ENCODE measurements at places on chromosomes 16 and 17.

DNA sequence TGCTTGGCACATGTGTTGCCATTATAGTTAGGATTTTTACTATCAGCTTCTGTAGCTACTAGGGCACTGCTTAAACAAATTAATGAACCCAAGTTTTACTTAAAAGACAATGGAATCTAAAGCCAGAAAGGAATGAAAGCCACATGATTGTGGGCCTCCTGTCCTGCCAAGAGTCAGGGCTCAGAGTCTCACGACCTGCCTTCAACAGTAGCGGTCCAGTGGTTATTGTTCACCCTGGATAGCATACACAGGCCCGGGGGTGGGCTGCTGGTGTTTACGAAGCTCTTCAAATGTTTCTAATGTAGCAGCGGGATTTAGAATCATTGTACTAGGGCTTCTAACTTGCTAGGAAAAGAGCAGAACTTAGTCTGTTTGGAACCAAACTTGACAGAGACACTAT lies 7.8 kb downstream of the GABARAPL2 start:
- no peaks in the 10 kb centered on the region for H3K4me1 ChIP-seq
- DNase-seq: no peak
- H3K4me3 ChIP-seq: no peak overlapping the region

DNA sequence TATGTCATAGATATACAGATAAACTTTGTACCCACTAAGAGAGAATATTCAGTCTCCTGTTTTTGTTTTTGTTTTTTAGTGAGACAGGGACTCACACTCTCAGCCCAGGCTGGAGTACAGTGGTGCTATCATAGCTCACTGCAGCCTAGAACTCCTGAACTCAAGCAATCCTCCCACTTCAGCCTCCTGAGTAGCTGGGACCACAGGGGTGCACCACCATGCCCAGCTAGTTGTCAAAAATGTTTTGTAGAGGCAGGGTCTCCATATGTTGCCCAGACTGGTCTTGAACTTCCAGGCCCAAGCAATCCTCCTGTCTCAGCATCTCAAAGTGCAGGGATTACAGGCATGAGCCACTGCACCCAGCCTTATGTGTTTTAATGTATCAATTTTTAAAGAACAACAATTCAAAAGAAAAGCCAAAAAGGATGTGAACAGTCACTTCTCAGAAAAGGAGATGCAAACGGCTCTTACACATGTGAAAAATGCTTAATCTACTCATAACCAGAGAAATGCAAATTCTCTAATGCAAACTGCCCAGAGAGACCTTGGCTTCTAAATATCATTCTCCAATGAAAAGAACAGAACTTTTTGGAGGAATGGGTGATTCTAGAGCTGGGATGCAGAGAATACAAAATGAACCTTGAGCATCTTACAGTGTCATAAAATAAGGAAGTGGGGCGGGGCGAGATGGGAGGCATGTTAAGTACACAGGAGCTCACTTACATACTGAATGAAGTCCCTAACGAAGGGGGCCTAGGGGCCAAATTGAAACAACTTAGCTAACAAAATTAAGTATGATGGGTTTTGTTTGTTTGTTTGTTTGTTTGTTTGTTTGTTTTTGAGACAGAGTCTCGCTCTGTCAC lies 7.3 kb upstream of the CMTM3 start:
- H3K27ac ChIP-seq: no peak overlapping the region
- no peaks in the 10 kb centered on the region for H3K27me3 ChIP-seq
- no peak overlapping the region for H3K4me3 ChIP-seq
- H3K4me1 ChIP-seq: no peaks in the 10 kb centered on the region
- no peaks in the 10 kb centered on the region for H3K36me3 ChIP-seq

- no peak overlapping the region for H3K4me3 ChIP-seq
- H3K27ac ChIP-seq: no peak overlapping the region
- H3K27me3 ChIP-seq: no peaks in the 10 kb centered on the region
- no peak for DNase-seq
- H3K36me3 ChIP-seq: peaks cover 19% of the 10 kb centered on the region
These were observed 32.1 kb upstream of the SLC38A8 start for GRCh38 chr16:84074721-84075120.

DNA sequence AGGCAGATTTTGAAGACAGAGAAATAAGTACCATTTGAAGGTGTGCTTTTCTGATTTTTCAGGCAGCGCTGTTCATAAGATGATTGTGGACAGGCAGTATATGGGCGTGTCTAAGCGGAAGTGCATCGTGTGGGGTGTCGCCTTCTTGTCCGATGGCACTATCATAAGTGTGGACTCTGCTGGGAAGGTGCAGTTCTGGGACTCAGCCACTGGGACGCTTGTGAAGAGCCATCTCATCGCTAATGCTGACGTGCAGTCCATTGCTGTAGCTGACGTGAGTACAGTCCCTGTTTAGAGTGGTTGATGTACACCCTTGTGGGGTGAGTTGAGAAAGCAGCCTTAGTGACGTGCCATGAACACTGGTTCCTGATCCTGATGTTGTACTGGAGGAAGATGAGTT lies 10.7 kb downstream of the UTP4 start:
- H3K4me3 ChIP-seq: no peak overlapping the region
- no peaks in the 10 kb centered on the region for H3K27me3 ChIP-seq
- DNase-seq: no peak
- H3K36me3 ChIP-seq: peaks cover 30% of the 10 kb centered on the region
- H3K4me1 ChIP-seq: no peaks in the 10 kb centered on the region

- H3K27me3 ChIP-seq: no peaks in the 10 kb centered on the region
- no peaks in the 10 kb centered on the region for H3K4me1 ChIP-seq
- H3K4me3 ChIP-seq: no peak overlapping the region
- DNase-seq: no peak
- no peak overlapping the region for H3K27ac ChIP-seq
These were observed 58.8 kb downstream of the UTP18 start for GRCh38 chr17:51319186-51319585.

GRCh38 chr16:66701026-66701425 lies 4.5 kb upstream of the CMTM4 start:
- H3K27me3 ChIP-seq: no peaks in the 10 kb centered on the region
- no peak for DNase-seq
- no peak overlapping the region for H3K27ac ChIP-seq
- no peaks in the 10 kb centered on the region for H3K36me3 ChIP-seq
- peaks cover 10% of the 10 kb centered on the region for H3K4me1 ChIP-seq
- no peak overlapping the region for H3K4me3 ChIP-seq

GRCh38 chr17:79057737-79058385 lies 16.8 kb upstream of the ENGASE start:
- no peak for DNase-seq
- H3K27me3 ChIP-seq: no peaks in the 10 kb centered on the region
- no peak overlapping the region for H3K27ac ChIP-seq
- no peaks in the 10 kb centered on the region for H3K4me1 ChIP-seq
- H3K4me3 ChIP-seq: no peak overlapping the region

- no peak for DNase-seq
- H3K4me1 ChIP-seq: no peaks in the 10 kb centered on the region
- H3K36me3 ChIP-seq: no peaks in the 10 kb centered on the region
- H3K27me3 ChIP-seq: no peaks in the 10 kb centered on the region
- no peak overlapping the region for H3K27ac ChIP-seq
These were observed 137.8 kb downstream of the UTP18 start for GRCh38 chr17:51398128-51398525.

- H3K27me3 ChIP-seq: peaks cover 27% of the 10 kb centered on the region
- H3K36me3 ChIP-seq: no peaks in the 10 kb centered on the region
- no peak overlapping the region for H3K27ac ChIP-seq
- H3K4me1 ChIP-seq: peaks cover 6% of the 10 kb centered on the region
- no peak overlapping the region for H3K4me3 ChIP-seq
These were observed 67.1 kb downstream of the MGAT5B start for GRCh38 chr17:76935331-76935730.

DNA sequence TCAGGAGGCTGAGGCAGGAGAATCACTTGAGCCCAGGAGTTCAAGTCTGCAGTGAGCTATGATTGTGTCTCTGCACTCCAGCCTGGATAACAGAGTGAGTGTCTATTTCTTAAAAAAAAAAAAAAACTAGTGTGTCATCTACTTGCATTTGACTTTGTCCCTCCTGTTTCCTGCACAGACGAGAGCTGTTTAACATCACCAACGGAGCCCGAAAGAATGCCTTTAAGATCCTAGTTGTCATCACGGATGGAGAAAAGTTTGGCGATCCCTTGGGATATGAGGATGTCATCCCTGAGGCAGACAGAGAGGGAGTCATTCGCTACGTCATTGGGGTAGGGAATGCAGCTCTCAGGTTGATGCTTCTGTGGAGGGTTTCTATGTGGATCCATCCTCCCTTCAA lies 13.4 kb downstream of the ITGAM start:
- peaks cover 23% of the 10 kb centered on the region for H3K4me1 ChIP-seq
- H3K27me3 ChIP-seq: no peaks in the 10 kb centered on the region
- no peak overlapping the region for H3K4me3 ChIP-seq
- peak overlapping the region; percentile 48 for H3K27ac ChIP-seq
- H3K36me3 ChIP-seq: no peaks in the 10 kb centered on the region

GRCh38 chr16:55559233-55559632 lies 7.3 kb upstream of the CAPNS2 start:
- peaks cover 24% of the 10 kb centered on the region for H3K4me1 ChIP-seq
- H3K36me3 ChIP-seq: peaks cover 1% of the 10 kb centered on the region
- no peak for DNase-seq
- no peak overlapping the region for H3K27ac ChIP-seq
- H3K27me3 ChIP-seq: no peaks in the 10 kb centered on the region
- H3K4me3 ChIP-seq: no peak overlapping the region

- no peaks in the 10 kb centered on the region for H3K27me3 ChIP-seq
- no peak overlapping the region for H3K4me3 ChIP-seq
- peaks cover 9% of the 10 kb centered on the region for H3K4me1 ChIP-seq
- no peak for DNase-seq
- H3K36me3 ChIP-seq: peaks cover 1% of the 10 kb centered on the region
These were observed 5.6 kb upstream of the RNPS1 start for GRCh38 chr16:2273484-2273883.

DNA sequence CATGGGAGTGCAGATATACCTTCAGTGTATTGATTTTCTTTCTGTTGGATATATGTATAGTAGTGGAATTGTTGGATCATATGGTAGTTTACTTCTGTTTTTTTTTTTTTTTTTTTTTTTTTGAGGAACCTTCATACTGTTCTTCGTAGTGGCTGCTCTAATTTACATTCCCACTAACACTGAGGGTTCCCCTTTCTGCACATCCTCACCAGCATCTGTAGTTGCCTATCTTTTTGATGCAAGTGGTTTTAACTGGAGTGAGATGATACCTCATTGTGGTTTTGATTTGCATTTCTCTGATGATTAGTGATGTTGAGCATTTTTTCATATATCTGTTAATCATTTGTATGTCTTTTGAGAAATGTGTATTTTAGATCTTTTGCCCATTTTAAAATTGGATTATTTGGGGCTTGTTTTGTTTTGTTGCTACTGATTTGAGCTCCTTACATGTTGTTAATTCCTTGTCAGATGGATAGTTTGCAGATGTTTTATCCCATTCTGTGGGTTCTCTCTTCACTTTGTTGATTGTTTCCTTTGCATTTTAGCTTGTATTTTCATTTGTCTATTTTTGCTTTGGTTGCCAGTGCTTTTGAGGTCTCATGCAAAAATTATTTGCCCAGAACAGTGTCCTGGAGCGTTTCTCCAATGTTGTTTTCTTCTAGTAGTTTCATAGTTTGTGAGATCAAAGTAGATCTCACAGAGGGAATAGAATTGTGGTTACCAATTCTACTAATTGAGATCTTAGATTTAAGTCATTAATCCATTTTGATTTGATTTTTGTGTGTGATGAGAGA lies 25.0 kb upstream of the BCAS3 start:
- no peaks in the 10 kb centered on the region for H3K27me3 ChIP-seq
- DNase-seq: no peak
- no peaks in the 10 kb centered on the region for H3K4me1 ChIP-seq
- H3K4me3 ChIP-seq: no peak overlapping the region
- no peaks in the 10 kb centered on the region for H3K36me3 ChIP-seq

DNA sequence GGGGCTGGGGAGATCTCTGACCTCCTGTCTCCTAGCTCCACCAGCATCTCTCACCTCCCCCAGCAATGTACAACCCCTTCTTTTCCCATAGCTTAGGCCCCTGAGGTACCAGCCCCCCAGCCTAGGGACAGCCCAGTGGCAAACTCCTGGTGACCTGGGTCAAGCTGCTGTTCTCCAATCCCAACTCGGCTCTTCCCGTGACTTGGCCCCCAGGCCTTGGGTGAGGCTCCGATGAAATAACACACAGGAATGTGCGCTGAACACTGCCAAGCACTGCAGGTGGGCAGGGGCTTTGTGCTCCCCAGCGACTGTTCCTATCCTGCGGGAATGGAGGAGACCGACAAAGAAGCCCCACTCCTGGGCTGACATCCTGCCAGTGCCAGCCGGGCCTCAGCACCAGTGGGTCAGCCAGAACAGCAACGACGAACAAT lies 63.7 kb upstream of the AMZ2 start:
- no peak overlapping the region for H3K4me3 ChIP-seq
- no peaks in the 10 kb centered on the region for H3K27me3 ChIP-seq
- H3K27ac ChIP-seq: peak overlapping the region; percentile 54
- no peaks in the 10 kb centered on the region for H3K36me3 ChIP-seq

DNA sequence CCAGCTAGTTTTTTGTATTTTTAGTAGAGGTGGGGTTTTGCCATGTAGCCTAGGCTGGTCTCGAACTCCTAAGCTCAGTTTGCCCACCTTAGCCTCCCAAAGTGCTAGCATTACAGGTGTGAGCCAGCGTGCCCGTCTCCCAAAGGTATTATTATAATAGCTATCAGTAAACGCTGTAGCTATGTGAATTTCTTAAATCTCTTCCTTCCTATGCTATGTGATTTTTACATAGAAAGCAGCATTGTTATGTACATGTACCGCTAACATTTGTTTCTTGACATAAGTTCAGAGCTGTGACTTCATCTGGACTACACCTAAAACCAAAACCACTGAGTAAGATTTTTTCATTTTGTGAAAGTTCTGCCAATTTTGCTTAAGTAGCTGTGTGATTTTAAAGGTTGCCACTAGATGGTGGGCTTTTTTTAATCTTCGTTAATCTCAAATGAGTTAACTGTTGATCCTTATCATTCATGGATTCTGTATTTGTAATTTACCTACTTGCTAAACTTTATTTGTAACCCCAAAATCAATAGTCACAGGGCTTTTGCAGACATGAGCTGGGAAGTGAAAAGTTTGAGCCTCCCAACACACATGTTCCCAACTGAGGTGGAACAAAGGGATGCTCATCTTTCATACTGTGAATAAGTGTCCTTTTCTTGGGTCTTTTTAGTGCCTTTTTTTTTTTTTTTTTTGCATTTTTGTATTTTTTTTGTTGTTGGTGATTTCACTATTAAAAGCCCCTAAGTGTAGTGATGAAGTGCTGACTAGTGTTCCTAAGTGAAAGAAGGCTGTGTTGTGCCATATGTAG lies 21.9 kb downstream of the PRKAR1A start:
- no peaks in the 10 kb centered on the region for H3K4me1 ChIP-seq
- H3K36me3 ChIP-seq: peaks cover 21% of the 10 kb centered on the region
- no peak for DNase-seq
- H3K27ac ChIP-seq: no peak overlapping the region

DNA sequence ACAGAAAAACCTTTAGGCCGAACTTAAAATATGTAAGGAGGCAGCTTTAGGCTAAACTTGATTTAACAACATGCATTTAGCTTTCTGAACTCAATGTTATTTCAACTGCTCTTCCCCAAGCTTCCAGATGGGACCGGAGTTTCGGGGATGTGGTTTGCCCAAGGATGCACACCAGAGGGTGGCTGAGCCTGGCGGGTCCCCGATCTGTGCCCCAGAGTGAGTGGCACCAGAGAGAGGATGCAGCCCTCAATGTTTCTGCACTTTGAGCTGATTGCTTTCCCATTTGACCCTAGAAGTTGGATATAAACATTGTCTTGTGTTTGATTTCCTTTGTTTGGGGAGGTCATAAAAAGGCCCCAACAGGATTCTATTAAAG lies 348.0 kb upstream of the TNRC6C start:
- no peaks in the 10 kb centered on the region for H3K36me3 ChIP-seq
- H3K27ac ChIP-seq: no peak overlapping the region
- H3K4me3 ChIP-seq: no peak overlapping the region
- no peak for DNase-seq

Measured in keratinocyte (primary cell).